ENCODE measurements at places on chromosomes 1 and 21.
A peak's percentile ranks its signal among the peaks of the same experiment; 100 is the strongest.

- DNase-seq: no peak
Observed at GRCh38 chr1:93638307-93638847, 43.3 kb downstream of the BCAR3 start.

DNA sequence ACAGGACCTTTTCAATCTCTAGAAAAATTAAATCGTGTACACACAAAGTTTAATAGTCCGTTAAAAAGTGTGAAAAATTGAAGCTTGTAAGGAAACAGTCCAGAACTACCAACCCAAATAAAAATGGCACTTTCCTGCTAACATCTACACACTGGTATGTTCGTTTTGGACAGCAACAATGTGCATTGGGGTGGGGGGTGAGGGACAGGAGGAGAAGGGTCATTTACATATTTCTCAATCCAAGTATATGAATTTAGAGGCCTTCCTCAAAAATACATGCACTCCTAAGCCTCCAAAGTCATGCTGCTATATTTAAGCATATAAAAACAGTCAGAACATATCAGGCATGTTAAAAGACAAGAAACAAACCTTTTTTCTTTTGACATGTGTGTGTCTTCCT is 2.5 kb downstream of the PPP1R15B start:
- no peak for DNase-seq

- DNase-seq: no peak
Observed at GRCh38 chr1:176745945-176746344, 283.0 kb downstream of the PAPPA2 start.

DNA sequence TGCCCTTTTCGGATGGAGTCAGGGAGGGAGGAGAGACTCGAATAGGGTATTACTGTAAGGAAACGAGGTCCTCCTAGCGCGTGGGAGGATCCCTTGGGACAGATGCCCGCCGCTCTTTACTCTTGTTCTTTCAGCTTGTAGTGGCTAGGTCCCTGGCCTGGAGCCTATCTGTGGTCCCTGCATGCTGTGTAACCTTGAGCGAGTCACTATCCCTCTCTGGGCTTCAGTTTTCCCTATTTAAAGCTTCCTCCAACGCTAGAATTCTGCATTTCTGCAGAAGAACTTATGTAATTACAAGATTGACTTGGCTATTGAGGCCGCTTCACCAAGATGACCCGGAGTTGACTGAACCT is 744 bp downstream of the MIER1 start:
- no peak for DNase-seq

GRCh38 chr1:219701476-219701875 is 88.6 kb upstream of the ZC3H11B start:
- no peak for DNase-seq

DNA sequence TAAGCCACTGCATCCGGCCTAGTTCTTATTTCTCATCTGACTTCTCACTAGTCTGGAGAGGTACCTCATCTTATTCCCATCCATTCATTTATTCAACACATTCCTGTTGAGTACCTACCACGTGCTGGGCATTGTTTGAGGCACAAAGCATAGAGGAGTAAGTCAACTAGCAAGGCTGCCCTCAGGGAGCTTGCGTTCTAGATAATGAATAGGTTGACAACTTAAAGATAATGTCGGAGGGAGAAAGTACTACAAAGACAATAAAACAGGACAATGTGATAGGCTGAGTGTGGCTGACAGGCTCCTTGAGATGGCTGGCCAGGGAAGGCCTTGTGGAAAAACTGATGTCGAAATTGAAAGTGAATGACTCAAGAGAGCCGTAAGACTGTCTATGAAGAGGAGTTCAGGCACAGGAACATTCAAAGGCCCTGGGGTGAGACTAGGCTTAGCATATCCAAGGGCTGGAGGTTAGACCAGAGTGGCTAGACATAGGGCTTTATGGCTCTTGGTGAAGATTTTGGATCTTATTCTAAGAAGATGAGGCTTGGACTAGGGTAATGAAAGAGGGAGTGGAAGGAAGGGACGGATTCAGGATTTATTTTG is 18.3 kb downstream of the SPATA21 start:
- no peak for DNase-seq

DNA sequence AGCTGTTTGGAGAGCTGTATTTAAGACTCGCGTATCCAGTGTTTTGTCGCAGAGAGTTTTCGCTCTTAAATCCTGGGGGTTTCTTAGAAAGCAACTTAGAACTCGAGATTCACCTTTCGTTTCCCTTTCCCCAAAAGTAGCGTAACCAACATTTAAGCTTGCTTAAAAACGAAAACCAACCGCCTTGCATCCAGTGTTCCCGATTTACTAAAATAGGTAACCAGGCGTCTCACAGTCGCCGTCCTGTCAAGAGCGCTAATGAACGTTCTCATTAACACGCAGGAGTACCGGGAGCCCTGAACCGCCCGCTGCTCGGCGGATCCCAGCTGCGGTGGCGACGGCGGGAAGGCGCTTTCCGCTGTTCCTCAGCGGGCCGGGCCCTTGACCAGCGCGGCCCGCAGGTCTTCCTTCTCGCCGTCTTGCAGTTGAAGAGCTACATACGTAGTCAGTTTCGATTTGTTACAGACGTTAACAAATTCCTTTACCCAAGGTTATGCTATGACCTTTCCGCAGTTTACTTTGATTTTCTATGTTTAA is 1.9 kb downstream of the OLIG1 start:
- DNase-seq: no peak

DNA sequence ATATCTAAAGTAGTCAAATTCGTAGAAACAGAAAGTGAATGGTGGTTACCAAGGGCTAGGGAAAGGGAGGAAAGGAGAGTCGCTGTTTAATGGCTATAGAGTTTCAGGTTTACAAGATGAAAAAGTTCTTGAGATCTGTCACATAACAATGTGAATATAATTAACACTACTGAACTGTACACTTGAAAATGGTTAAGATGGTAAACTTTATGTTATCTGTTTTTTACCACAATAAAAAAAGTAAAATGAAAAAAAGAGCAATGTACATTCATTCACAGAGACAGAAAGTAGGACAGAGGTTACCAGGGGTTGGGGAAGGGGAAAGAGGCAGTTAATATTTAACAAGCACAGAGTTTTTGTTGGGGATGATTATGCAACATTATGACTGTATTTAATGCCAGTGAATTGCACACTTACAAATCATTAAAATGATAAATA is 53.3 kb upstream of the SEC16B start:
- no peak for DNase-seq

GRCh38 chr1:171107969-171108368 is 17.3 kb downstream of the FMO3 start:
- DNase-seq: no peak

GRCh38 chr21:38712071-38712470 is 93.7 kb upstream of the ETS2 start:
- peak; percentile 75 for DNase-seq

GRCh38 chr1:203564024-203564423 is 62.6 kb upstream of the ATP2B4 start:
- no peak for DNase-seq

- DNase-seq: no peak
Observed at GRCh38 chr1:39220891-39221870, 16.7 kb downstream of the MACF1 start.

DNA sequence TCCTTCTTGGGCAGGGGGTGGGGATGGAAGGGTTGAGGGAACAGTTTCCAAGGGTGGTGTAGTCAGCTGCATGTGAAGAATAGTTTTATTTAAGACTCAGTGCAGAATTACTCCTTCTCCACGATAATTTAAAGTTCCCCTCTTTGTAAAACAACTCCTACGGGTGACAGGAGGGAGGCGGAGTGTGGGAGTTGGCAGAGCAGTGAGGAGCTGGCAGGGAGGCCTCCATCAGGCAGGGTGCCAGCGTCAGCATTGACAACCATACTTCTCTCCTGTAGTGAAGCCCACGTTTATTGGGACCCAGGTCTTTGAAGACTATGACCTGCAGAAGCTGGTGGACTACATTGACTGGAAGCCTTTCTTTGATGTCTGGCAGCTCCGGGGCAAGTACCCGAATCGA is 93.8 kb downstream of the MTR start:
- no peak for DNase-seq

- DNase-seq: no peak
Observed at GRCh38 chr1:226764533-226764932, 25.5 kb upstream of the ITPKB start.

- DNase-seq: no peak
Observed at GRCh38 chr1:221045842-221046831, 166.9 kb downstream of the HLX start.

GRCh38 chr1:234427950-234428646 is 50.9 kb downstream of the TARBP1 start:
- DNase-seq: no peak

- no peak for DNase-seq
Observed at GRCh38 chr1:57422271-57423134, 1.4 kb downstream of the DAB1 start.

DNA sequence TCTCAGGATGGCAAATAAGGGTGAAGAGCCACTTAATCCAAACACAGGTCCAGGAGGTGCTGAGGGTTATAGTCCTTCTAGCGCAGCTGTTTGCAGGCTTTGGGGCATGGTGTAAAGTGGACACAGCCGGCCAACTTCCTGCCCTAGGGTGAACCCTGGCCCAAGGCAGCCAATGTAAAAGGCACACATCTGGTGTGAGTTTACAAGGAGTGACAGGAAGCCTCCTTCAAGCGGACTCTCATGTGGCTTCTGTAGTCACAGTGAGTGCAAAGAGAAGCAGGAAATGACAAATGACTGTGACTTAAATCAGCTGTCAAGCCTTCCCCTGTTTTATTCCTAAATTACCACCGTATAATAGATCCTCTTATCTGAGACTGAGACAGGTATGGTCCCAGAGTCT is 213.0 kb downstream of the CRB1 start:
- DNase-seq: no peak

DNA sequence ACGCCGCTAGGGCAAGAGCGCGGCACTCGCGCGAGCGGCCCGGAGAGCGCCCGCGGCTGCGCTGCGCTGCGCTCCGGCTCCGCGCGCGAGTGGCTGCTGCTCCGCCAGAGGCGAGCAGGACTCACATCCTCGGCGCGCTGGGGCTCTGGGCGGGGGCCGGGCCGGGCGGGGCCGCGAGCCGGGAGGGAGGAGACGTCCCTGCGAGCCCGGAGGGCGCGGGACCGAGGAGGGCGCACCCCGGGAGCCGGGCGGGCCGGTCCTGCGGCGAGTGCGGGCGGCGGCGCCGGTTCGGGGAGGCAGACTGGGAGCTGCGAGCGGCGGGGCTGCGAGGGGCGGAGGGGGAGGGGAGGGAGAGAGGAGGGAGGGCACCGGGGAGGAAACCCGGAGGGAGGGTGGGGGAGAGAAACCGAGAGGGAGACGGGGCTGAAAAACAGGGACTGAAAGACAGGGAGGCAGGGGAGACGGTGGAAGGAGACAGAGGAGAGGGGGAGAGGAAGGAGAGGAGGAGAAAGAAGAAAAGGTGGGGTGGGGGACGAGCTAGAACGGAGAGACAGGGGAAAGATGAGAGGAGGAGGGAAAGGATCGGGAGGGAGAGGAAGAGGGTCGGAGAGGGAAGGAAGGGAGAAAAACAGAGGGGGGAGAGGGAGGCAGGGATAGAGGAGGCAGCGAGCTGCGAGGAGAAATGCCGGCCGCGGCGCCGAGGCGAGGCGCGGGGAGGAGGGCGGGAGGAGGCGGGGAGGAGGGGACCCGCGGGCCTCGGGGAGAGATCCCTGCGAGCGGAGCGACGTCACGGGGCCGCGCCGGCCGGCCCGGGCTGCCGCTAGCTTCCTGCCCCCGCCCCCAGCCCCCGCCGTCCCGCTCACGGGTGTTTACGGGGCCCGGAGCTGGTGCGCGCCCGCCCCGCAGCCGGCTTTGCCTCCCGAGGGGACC is at the start of gene CAMK2N1:
TSS of gene CAMK2N1 (minus strand) at position 684 of the 930 bp plus-strand sequence. CDS start 831 bp downstream, outside the sequence.
- peak; percentile 63 for DNase-seq

- peak; percentile 87 for DNase-seq
Observed at GRCh38 chr1:86753700-86754099, 49.3 kb downstream of the SH3GLB1 start.

- DNase-seq: no peak
Observed at GRCh38 chr1:101251504-101251903, 14.7 kb downstream of the S1PR1 start.

GRCh38 chr1:239155466-239156091 is 230.8 kb upstream of the CHRM3 start:
- DNase-seq: no peak

GRCh38 chr1:227942716-227943261 is 4.9 kb downstream of the WNT9A start:
- no peak for DNase-seq

- no peak for DNase-seq
Observed at GRCh38 chr1:228006034-228006785, 588 bp upstream of the WNT3A start.

- no peak for DNase-seq
Observed at GRCh38 chr1:14810595-14811361, 212.3 kb downstream of the KAZN start.

DNA sequence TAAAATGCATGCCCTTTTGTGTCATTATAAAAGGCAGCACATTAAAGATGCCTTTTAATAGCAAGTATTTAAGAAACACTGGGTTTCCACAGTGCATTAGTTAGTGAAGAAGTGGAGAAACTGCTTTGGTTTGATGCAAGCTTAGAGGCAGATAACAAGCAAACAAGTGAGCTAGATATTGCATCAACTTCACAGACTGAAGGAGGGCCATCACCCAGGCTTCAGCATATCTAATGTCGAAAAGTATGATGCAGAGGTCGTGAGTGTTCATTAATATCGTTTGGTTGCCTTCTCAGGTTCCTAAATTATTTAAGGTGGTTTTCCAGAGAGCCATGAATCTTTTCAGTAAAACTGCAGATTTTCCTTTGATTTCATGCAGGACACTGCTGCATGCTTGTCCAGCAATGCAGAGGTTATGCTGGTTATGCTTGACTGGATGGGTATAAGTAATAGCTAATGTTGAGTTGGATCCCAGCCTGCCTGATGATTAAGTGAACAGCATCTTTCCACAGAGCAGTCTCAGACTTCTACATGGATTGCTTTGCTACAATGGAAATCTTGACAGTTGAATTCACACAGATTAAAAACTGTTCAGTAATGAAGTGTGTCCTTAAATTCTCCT is 69.7 kb upstream of the IPO9 start:
- DNase-seq: no peak

DNA sequence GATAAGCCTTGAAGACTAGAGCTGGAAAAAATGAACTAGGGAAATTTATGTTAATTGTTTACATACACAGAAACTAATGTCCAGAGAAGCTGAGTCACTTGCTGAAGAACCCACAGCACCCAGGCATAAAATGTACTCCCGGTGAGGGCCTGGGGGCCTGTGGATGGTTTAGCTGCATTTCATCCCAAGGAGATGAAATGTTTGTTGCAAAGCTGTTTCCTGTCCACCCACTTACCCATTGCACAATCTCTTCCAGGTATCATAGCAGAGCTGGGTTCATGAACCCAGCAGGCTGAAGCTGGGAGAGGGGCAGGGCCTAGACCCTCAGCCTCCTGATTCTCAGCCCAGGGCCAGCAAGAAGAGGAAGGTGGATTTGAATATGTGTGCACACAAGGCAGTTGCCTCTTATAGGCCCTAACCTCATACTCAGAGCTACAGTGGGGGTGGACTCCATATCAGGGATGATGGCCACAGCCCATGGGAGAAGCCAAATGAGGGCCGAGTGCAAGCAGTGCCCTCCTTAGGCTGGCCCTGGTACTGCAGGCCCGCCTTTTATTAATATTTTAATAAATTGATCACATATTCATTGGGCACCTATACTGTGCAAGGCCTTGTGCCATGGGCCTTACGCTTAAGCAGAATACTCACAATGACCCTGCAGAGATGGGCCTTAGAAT is 110.8 kb downstream of the LACTBL1 start:
- DNase-seq: peak; percentile 32

GRCh38 chr1:15848143-15848928 is 829 bp downstream of the SPEN start:
- peak; percentile 32 for DNase-seq
